ENCODE measurements at places on chromosomes 3 and 15.

GRCh38 chr3:17841190-17841828, 98.9 kb upstream of the TBC1D5 start:
- peak; percentile 25 for DNase-seq

DNA sequence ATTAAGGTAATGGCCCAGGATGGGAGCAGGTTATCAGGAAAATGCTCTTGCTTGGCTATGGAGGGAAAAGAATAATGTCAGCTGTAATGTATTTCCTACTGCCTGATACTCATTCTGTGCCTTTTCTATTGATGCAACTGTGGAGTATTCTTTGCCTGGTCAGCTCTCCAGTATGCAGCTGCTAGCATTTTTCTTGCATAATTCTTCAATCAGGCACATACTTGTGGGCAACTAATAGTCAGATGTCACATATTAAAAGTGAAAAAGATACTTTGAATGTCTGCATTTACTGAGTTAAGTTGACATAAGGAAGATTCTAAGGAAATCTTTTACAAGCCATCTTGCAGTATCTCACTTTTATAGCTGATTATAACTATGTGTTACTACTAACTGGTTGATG, 29.5 kb downstream of the CD80 start:
- DNase-seq, result no peak

- no peak for DNase-seq
Measured at GRCh38 chr3:15645740-15646501, 44.4 kb downstream of the BTD start.

DNA sequence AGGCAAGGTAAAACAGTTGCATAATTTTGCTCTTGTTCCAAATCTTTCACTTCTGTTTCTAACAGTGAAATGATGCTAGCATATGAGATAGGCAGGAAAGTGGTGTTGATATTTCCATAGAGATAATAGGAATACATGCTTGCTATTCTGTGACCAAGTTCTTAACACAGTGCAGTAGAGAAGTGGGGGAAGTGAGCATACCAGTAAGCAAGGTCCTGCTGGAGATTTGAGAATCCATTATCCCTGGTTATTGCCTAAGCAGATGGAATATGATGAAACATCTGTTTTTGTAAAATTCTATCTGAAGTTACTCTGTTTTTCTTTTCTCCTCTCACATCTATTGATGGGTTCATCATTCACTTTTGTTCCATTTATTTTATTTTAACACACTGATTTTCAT, 28.7 kb downstream of the USP8 start:
- no peak for DNase-seq

DNA sequence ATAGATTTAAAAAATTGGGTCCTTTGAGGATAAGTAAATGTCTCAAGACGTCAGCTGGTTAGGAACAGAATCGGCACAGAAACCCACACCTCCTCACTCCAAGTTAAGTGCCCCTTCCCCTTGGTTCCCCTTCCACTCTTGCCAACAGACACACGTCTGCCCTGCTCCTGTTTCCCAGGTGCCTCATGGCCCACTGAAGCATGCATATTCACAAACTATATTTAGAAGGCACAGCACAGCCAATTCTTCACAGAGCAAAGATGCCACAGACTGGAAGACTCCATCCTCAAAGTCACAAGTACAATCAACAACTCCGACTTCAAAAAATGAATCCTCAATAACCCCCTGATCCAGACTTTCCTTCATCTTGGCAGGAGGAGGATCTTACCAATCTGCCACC, 295.4 kb upstream of the NR2F2 start:
- no peak for DNase-seq

DNA sequence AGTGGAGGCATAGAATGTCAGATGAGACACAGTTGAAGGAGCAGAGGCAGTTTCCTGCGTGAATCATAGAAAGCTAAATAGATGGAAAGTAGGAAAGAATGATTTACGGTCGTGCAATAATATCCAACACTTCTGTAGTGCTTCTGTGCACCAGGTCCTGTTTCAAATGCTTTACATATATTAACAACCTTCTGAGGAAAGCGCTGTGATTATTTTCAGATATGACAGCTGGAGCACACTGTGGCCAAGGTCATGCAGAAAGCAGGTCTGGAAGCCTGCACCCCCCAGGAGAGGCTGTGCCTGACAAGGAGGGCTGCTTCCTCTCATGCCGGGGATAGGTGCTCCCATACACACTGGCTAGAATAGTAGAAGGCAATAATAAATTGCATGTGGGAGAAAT, 104.5 kb downstream of the CHRNA7 start:
- no peak for DNase-seq
